Parietal lobe (tissue), 2 donors: ENCODE measurements at places on chromosomes 7 and 10. TPM values are rescaled to one million over a fixed set of nuclear protein-coding genes. Genes with fewer than 3 reads are reported as not detected.

OR9A4 gene
- total RNA-seq, result not detected

SCART1 gene
- total RNA-seq, result 2.8 TPM

PTPRN2 gene
- total RNA-seq, result 123 TPM

EIF3A gene
- 102 TPM for total RNA-seq

NUDCD3 gene
- 119 TPM for total RNA-seq

DEPP1 gene
- 5.0 TPM for total RNA-seq

FAS gene
- 1.9 TPM for total RNA-seq

SHTN1 gene
- total RNA-seq, result 109 TPM

NPS gene
- not detected for total RNA-seq

KCNH2 gene
- total RNA-seq, result 17.2 TPM

ACTA2 gene
- 4.7 TPM for total RNA-seq

ACSM6 gene
- total RNA-seq, result not detected

CABCOCO1 gene
- total RNA-seq, result 1.6 TPM

NXPH1 gene
- total RNA-seq, result 33.5 TPM

KCND2 gene
- total RNA-seq, result 60.1 TPM

CFTR gene
- total RNA-seq, result 0.94 TPM

GHRHR gene
- not detected for total RNA-seq

C10orf120 gene
- total RNA-seq, result not detected

CREB5 gene
- total RNA-seq, result 22.8 TPM

GRM3 gene
- 133 TPM for total RNA-seq

DGKI gene
- 201 TPM for total RNA-seq

VPS37D gene
- total RNA-seq, result 19.4 TPM

CYP3A5 gene
- 0.63 TPM for total RNA-seq

SPACDR gene
- not detected for total RNA-seq

CARD11 gene
- total RNA-seq, result under 0.01 TPM

C7orf57 gene
- total RNA-seq, result 1.3 TPM

MYL10 gene
- not detected for total RNA-seq
